ENCODE measurements at places on chromosomes 2 and 18.

- DNase-seq = peak; percentile 66
These were observed 455 bp upstream of the TLK1 start for GRCh38 chr2:171160956-171161740.

GRCh38 chr2:241351640-241352031 is 4.4 kb upstream of the FARP2 start:
- DNase-seq = no peak

GRCh38 chr2:47569658-47570475 is 166.9 kb downstream of the MSH2 start:
- DNase-seq = no peak

GRCh38 chr2:25972049-25972823 is 10.1 kb downstream of the KIF3C start:
- DNase-seq = no peak

- no peak for DNase-seq
These were observed 13.7 kb downstream of the IGFBP5 start for GRCh38 chr2:216681683-216682082.

- no peak for DNase-seq
These were observed 27.3 kb downstream of the CDC42EP3 start for GRCh38 chr2:37644191-37644590.

All from MV-4-11 (cell line).